ENCODE measurements at places on chromosomes 7 and 10.

GRCh38 chr10:86411852-86412560 lies 45.4 kb upstream of the GRID1 start:
- DNase-seq, result no peak

DNA sequence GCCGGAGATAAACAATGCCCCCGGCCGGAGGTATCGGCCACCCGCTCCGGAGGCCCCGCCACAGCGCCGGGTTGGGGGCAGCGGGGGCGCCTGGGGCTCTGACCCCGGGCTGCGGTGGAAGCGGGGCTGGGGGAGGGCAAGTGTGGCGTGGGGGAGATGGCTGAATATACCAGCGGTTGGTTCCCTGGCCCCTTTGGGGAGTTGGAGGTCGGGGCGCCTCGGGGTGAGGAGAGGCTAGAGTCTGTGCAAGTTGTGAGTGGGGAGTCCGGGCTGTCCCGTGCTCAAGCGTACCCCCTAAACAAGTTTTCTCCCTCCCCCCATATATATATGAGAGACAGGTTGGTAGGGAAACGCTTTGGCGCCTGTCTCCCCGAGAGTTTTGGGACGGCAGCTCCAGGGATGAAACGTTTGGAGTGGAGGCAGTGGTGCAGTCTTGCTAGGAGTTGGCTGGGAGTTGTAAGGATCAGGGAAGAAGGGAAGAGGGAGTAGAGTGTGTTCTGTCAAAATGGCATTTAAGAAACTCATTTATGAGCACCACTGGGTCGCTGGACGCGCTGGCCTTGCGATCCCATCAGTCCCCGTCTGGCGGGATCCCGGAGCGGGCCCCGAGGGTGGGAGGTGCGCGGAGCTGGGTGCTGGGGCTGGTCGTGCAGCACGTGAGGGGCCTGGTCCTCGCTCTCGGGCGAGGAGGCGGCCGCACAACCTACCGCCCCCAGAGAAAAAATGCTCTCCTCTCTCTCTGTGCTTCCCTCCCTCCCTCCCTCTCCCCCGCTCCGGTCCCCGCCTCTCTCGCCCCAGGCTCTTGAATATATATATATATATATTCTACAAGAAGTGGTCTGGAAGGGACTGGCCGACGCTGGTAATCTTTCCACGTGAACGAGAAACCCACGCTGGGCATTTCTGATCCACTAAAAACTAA lies 1.1 kb downstream of the TET1 start:
- DNase-seq, result no peak

GRCh38 chr7:134254311-134254710 lies 62.4 kb downstream of the SLC35B4 start:
- DNase-seq, result no peak

DNA sequence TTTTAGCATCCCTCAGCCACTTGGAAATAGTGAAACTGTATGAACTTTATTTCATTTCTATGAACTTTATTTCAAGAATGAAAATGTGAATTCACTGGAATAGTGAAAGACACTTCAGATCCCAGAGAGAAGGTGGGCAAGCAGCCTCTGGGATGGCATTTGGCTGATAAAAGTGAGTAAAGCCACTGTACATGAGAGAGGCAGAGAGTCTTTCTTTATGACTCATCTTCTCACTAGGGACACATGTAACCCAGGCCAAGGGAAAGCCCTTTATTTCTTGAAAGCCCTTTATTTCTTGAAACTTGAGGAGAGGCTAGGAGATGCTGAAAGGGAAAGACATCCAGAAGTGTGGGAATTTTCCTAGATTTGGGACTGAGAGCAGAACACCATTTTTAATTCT lies 148.9 kb upstream of the SMIM30 start:
- no peak for DNase-seq

GRCh38 chr10:87976101-87976743 lies 112.8 kb downstream of the PTEN start:
- no peak for DNase-seq

DNA sequence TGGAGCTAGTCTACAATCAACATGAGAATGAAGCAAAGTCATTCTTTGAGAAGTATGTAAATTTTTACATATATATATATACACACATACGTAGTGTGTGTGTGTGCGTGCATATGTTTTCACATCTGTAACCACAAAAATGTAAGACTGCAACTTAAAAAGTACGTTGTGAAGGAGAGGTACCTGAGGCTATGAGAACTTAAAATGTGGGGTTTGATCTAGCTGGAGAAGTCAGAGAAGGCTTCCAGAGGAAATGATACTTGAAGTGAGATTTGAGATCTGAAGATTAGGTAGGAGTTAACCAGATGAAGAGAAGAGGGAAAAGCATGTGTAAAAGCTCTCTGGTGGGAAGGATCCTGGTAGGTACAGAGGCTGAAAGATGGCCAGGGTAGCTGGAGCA lies 5.8 kb downstream of the TAF5 start:
- no peak for DNase-seq

DNA sequence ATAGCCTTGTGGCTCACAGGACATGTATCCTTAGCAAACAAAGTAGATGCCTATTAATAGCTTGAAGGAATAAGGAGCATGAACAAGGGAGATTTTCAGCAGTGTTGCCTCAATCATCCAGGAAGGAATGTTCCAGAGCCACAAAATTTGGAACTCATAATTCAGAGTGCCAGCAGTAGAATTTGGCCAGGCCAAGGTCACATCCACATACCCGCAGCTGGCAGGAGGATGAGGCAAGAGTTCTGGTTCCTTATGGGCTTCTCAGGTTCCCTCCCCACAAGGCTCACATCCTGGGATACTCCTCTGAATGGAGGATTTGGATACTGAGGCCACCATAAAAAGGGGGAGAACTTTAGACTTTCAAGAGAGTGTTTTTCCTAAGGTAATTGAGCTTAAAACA lies 45.8 kb downstream of the SUFU start:
- no peak for DNase-seq

DNA sequence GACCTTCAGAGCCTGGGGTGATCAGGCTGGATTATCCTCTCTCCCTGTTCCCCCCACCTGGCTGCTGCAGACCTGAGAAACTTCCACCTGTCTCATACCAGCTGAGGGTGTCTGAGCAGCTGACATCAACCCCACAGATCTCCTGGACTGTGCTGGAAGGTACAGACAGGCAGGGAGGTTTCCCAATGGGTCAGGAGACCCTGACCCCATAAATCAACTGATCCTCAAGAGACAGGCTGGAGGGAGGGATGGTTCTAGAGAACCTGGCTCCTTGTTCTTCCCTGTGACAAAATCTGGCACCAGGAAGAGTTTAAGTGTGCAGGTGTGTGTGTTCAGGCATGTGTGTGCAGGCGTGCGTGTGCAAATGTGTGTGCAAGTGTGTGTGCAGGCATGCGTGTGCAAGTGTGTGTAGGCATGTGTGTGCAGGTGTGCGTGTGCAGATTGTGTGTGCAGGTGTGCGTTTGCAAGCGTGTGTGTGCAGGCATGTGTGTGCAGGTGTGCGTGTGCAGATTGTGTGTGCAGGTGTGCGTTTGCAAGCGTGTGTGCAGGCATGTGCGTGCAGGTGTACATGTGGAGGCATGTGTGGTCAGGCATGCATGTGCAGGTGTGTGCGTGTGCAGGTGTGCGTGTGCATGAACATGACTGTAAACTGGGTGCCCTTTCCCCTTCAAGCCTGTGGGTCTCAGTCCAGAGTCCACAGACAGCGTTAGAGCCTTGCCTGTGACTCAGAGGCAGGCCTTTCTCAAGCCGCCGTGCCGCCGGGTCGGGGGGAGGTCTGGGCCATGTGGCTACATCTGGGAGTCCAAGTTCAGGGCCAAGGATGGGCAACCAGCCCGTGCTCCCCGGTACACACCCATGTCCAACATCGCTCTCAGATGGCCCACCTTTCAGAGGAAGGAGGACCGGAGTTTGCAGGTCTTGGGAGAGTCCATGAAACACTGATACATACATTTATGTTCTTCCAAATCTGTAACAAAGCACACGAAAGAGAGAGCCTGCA lies 50.1 kb upstream of the ELN start:
- DNase-seq, result no peak

GRCh38 chr7:33645104-33645503 lies 260.2 kb upstream of the BMPER start:
- no peak for DNase-seq

- no peak for DNase-seq
Observed at GRCh38 chr10:5343561-5343960, 21.2 kb upstream of the UCN3 start.

Measured in activated CD4-positive, alpha-beta T cell treated with anti-CD3 and anti-CD28 coated beads, Interleukin-2, amount 50 U/mL, for 24 hours (primary cell).